ENCODE measurements at places on chromosomes 11 and 22.

GRCh38 chr22:36585841-36586240, 56.9 kb upstream of the EIF3D start:
- DNase-seq = no peak

DNA sequence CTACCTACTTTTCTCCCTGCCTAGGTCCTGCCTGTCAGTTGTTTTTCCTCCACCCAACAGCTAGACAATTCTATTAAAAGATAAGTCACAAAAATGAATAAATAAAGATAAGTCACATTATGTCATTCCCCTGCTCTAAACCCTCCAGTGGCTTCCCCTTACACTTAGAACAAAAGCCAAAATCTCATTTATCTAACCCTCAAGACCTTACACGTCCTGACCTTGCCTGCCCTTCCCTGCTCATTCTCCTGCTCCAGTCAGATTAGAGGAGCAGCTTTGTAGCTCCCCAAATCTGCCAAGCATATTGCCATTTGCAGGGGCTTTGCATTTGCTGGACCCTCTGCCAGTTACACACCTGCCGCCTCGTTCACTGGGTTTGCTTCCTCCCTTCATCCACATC, 16.7 kb downstream of the KREMEN1 start:
- no peak for DNase-seq

GRCh38 chr11:85815186-85815931, 4.4 kb upstream of the SYTL2 start:
- DNase-seq = no peak

DNA sequence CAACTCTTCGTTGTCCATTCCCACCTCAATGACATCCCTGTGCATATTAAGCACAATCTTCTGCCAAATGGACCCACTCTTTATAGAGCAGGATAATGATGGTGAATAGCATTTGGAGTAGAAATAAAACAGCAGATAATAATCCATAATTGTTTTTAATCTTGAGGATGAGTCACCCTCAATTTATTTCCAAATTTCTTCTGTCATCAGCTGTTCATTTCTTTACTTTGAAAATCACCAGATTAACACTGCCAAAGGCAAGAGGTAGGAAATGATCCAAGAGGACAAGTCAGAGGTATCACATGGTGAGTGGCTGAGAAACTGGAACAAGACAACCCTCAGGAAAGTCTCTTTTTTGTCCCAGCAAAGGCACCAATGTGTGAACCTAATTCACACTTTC, 7.3 kb upstream of the AMBRA1 start:
- no peak for DNase-seq

- no peak for DNase-seq
Observed at GRCh38 chr22:29443861-29444792, 5.7 kb downstream of the RFPL1 start.

GRCh38 chr11:60849641-60850520, 5.9 kb downstream of the PTGDR2 start:
- DNase-seq = no peak

DNA sequence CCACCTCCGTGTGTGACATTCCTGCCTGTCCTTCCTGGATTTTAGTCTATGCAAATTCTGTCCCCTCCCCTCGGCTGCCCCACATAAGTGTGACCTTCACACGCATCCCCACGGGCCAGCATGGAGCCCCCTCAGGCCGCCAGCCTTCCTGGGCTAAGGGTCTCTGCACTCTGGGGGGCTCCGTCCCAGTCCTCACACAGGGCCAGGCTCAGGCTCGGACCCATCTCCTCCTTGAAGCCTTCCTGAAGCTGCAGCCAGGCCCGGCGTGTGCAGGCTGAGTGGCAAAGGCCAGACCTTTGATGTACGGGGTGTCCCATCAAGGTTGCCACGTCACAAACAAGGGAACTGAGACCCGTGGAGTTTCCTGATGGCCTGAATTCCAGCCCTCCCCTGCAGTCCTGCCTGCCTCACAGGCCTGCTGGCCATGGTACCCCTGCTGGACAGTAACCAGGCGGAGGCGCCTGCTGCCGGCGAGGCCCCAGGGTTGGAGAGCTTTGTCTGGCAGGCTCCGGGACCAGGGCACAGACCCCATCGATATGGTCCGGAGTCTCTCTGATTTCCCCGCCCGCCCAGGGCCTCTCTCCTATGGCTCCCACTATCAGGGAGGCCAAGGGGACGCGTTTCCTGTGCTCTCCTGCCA, 791.7 kb downstream of the BRD1 start:
- DNase-seq = no peak

GRCh38 chr11:132814410-132814809, 717.9 kb downstream of the OPCML start:
- no peak for DNase-seq

DNA sequence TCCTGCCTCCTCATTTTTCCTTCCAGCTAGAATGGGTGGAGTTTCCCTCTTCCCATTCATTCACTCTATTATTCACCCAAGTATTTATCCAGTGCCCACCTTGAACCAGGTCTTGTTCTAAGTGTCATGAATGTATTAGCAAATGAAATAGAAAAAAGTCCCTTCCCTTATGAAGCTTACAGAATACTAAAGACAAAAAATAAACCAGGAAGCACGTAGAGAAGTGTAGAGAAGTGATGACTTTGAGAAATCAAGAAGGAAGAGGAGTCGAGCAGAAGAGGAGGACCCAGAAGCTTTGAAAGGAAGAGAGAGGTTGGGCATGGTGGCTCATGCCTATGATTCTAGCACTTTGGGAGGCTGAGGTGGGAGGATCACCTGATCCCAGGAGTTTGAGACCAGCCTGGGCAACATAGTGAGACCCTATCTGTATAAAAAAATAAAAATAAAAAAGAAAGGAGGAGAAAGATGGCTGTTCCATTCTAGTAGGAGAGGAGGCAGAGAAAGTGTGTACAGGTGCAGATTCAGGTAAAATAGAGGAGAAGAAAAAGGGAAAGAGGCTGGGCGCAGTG, 17.1 kb upstream of the SYVN1 start:
- no peak for DNase-seq

DNA sequence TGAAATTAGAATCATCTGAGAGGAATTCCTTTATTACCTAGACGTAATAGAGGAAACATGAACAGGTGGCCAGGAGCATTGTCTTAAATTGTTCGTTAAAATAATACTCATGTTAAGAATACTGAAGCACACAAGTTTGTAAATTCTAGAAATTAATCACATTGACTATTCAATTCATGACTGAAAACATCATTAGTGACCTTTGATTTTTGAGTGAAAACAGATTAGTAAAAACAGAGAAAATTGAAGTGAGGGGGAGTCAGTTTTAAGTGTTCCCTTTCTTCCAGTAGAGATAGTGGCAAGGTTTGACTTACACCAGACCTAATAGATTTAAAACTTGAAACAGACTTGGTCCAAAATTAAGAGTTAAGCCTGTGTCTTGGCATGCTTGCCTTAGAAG, 1.4 kb downstream of the ZFP91 start:
- DNase-seq = no peak

DNA sequence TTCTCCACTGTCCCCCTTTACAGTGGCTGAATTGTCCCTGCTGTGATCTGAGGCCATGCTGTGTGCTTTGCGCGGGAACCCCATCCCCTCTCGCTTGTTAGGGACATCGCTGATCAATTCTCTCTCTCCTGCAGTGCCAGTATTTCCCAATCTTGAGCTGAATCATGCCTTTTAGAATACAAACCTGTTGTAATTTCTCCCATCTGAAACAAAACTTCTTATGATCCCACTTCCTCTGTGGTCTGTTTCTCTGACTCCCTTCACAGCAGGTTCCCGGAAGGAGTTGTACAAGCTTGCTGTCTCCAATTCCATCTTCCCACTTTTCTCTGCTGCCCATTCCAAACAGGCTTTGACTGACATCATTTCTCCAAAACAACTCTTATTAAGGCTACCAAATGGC, 16.8 kb downstream of the ADAMTS15 start:
- no peak for DNase-seq

DNA sequence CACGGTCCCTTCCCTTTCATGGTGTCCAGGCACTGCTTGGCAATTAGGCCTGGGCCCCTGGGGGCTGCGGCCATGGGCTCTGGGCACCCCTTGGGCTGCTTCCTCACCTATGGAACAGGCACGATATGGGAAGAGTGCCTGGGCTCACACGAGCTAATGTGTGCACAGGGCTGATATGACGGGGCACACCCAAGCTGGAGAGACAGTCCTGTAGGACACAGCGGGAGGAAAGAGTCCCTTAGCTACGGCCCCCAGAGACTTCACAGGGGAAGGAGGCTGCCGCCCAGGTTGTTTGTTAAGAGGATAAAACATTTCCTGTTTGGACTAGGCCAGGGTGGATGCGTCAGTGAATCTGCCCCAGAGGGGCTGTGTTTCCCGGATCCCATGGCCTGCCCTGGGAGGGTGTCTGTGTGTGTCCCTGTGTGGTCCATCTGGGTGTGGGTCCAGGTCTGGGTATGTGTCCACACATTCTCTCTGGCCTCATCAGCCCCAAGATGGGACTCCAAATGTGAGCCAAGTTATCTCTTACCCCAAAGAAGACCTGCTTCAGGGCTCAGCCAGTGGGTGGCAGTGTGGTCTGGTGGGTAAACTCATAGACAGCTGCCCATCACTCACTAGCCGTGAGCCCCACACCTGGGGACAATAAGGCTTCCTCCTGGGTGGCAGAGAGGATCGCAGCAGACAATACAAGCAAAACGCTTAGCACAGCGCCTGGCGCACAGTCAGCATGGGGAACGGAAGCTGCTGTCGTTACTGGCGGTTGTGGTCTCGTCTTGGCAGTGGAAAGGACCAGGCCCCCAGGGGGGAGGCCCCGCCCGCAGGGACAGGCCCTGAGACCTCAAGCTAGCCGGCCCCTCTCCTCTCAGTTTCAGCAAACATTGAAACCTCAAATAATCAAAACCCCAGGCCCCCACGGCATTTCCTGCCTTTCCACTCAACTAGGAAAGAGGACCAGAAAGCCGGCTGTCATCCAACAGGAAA, 3.2 kb upstream of the EMID1 start:
- DNase-seq = no peak

- DNase-seq = peak; percentile 67
Observed at GRCh38 chr11:69909561-69910518, 90.6 kb upstream of the FGF3 start.

DNA sequence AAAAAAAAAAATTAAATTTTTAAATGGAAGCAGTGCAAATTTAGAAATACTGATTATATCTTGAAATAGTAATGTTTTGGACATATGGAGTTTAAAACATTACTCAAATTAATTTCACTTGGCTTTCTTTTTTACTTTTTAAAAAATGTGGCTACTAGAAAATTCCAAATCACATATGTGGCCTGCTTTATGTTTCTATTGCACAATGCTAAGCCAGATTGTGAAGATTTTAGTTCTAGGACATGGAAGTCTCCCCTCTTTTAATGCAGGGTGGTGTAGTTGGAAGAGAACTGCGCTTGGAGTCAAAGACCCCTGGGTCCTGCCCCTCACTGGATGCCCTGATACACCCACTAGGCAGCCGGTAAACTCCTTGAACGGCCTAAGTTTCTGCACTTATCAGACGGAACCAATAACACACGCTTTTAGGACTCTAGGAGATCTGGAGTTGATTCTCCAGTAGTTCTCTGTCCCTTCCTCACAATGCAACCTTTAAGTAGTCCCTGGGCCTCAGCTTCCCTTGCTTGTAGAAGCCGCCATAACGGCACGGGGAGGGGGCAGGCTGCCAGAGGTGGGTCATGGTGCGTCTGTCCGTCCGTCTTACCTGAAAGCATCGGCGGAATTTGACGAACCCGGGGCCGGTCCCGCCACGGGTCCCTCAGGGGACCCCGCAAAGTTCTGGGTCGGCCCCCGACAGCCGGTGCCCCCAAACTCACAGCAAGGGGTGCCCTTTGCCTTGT, 505 bp downstream of the FAM227A start:
- no peak for DNase-seq

DNA sequence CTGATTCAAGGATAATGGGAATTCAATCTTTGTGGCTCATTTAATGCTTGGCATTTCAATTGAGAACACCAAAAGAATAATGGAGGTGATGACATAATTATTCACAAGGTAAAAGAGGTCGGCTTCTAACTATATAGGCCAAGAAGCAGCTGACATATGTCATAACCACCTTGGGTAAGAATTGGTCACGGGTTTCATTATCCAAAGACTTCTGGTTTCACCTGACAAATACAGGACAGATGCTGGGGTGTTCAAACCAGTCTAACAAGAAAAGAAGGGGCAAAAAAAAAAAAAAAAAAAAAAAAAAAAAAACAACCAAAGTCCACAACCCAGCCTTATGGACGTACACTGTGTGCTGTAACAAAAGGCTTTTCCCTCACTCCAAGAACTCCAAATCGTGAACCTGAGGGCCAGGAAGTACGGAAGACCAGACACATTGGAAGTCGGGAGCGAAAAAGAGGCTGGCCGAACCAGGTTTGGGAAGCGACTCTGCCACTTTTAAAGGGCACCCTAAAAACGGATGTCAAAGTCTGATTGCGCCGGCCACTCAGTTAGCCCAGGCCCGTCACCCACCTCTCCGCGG, 385 bp downstream of the HARBI1 start:
- no peak for DNase-seq

DNA sequence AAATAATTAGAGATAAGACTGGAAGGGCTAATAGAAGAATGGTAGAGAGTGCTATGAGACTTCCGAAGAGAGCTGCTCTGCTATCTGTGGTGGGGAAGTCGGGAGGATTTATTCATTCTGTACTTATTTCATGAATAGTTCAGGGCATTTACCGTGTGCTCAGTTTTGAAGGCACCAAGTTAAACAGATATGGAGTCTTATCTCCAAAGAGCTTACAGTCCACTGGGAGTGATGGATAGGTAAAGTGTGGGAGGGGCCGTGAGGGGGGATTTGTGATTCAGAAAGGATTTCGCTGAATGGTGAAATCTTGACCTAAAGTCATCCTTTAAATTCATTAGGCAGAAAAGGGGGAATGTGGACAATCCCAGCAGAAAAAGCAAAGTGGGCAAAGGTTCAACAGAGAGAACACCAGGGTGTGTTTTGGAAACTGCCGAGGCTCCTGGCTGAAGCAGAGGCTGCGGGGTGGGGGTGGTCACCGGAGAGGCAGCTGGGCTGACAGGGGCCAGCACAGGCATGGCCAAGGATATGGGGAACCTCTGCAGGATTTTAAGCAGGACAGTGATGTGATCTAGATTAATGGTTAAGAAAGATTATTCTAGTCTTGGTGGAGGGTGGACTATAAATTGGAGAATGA, 91.2 kb downstream of the UBASH3B start:
- DNase-seq = no peak

- DNase-seq = no peak
Observed at GRCh38 chr11:44887636-44888035, 63.0 kb downstream of the TP53I11 start.

GRCh38 chr22:26725012-26725676, 67.8 kb downstream of the MIAT start:
- no peak for DNase-seq

- no peak for DNase-seq
Observed at GRCh38 chr22:20545681-20546521, 38.5 kb downstream of the MED15 start.

GRCh38 chr22:17120281-17120680, 879 bp downstream of the TMEM121B start:
- DNase-seq = peak; percentile 87

GRCh38 chr22:28882545-28882877, 861 bp upstream of the ZNRF3 start:
- DNase-seq = no peak

GRCh38 chr11:134514354-134514951, 102.4 kb upstream of the B3GAT1 start:
- peak; percentile 74 for DNase-seq

- DNase-seq = no peak
Observed at GRCh38 chr22:31447337-31447736, 42.3 kb downstream of the EIF4ENIF1 start.

- no peak for DNase-seq
Observed at GRCh38 chr11:22471385-22471784, 133.2 kb downstream of the SLC17A6 start.

- no peak for DNase-seq
Observed at GRCh38 chr22:41873391-41873790, 40.5 kb downstream of the SREBF2 start.
